ENCODE measurements at places on chromosomes 11 and 22.

- peaks cover 24% of the 10 kb centered on the region for H3K27me3 ChIP-seq
- H3K27ac ChIP-seq, result no peak overlapping the region
- peaks cover 15% of the 10 kb centered on the region for H3K4me1 ChIP-seq
- peak; percentile 51 for DNase-seq
Observed at GRCh38 chr11:44977493-44977984, 26.9 kb upstream of the TP53I11 start.

- no peak overlapping the region for H3K4me3 ChIP-seq
- H3K4me1 ChIP-seq, result peaks cover 7% of the 10 kb centered on the region
- no peak for DNase-seq
- no peaks in the 10 kb centered on the region for H3K36me3 ChIP-seq
Observed at GRCh38 chr11:2788168-2789071, 88.6 kb upstream of the KCNQ1OT1 start.

GRCh38 chr22:17754233-17754925 lies 19.9 kb downstream of the BID start:
- no peak overlapping the region for H3K27ac ChIP-seq
- H3K36me3 ChIP-seq, result peaks cover 14% of the 10 kb centered on the region
- no peak overlapping the region for H3K4me3 ChIP-seq
- no peaks in the 10 kb centered on the region for H3K27me3 ChIP-seq
- no peak for DNase-seq
- no peaks in the 10 kb centered on the region for H3K4me1 ChIP-seq

- H3K36me3 ChIP-seq, result no peaks in the 10 kb centered on the region
- no peak for DNase-seq
- no peaks in the 10 kb centered on the region for H3K4me1 ChIP-seq
- H3K4me3 ChIP-seq, result no peak overlapping the region
- H3K27ac ChIP-seq, result no peak overlapping the region
Observed at GRCh38 chr11:119347940-119348605, 1.6 kb upstream of the MFRP start.

- H3K36me3 ChIP-seq, result no peaks in the 10 kb centered on the region
- H3K4me1 ChIP-seq, result no peaks in the 10 kb centered on the region
- no peak overlapping the region for H3K27ac ChIP-seq
- peak; percentile 47 for DNase-seq
- peaks cover 3% of the 10 kb centered on the region for H3K27me3 ChIP-seq
- H3K4me3 ChIP-seq, result no peak overlapping the region
Observed at GRCh38 chr11:122344215-122344614, 228.2 kb upstream of the BLID start.

GRCh38 chr11:130670200-130670599 lies 221.8 kb downstream of the ADAMTS15 start:
- H3K27me3 ChIP-seq, result no peaks in the 10 kb centered on the region
- no peak overlapping the region for H3K4me3 ChIP-seq
- no peak for DNase-seq
- H3K27ac ChIP-seq, result no peak overlapping the region
- peaks cover 21% of the 10 kb centered on the region for H3K4me1 ChIP-seq

GRCh38 chr11:31865606-31866300 lies 54.6 kb upstream of the PAX6 start:
- no peak overlapping the region for H3K27ac ChIP-seq
- no peak overlapping the region for H3K4me3 ChIP-seq
- H3K4me1 ChIP-seq, result peaks cover under 1% of the 10 kb centered on the region
- H3K27me3 ChIP-seq, result peaks cover 18% of the 10 kb centered on the region

- H3K4me1 ChIP-seq, result peaks cover 8% of the 10 kb centered on the region
- H3K27ac ChIP-seq, result no peak overlapping the region
- H3K4me3 ChIP-seq, result no peak overlapping the region
- no peaks in the 10 kb centered on the region for H3K36me3 ChIP-seq
- DNase-seq, result peak; percentile 24
- peaks cover 16% of the 10 kb centered on the region for H3K27me3 ChIP-seq
Observed at GRCh38 chr11:128040603-128041002, 546.8 kb downstream of the ETS1 start.

DNA sequence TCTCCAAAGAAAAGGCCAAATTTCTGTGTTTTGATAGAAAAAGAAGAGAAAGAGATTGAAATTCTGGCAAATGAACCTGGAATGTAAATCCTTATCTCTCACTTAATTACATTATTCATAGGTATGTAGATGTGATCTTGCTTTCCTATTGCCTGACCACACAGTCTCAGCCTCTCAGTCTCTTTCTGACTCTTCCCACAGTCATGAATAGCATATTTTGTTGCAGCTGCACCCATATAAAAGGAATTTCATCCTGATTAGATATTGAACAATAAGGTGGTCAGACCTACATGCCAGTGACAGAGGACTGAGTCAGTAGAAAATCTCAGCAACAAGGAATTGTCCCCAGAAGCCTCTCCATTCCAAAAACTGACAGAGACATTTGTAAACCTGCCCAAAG lies 62.9 kb upstream of the LRRC4C start:
- H3K27me3 ChIP-seq, result no peaks in the 10 kb centered on the region
- H3K36me3 ChIP-seq, result no peaks in the 10 kb centered on the region
- no peak for DNase-seq
- H3K4me3 ChIP-seq, result no peak overlapping the region

Measured in mesenchymal stem cell (in vitro differentiated cells and primary cell).